Dermis blood vessel endothelial cell (primary cell): ENCODE measurements at places on chromosomes 11 and 22. TPM values are rescaled to one million over a fixed set of nuclear protein-coding genes. Genes with fewer than 3 reads are reported as not detected.

SCGB1D1 gene
- not detected in 2 replicates for total RNA-seq

TNRC6B gene
- total RNA-seq, result 23.1 and 24.5 TPM in 2 replicates

GRCh38 chr11:27129686-27130085 is 89.1 kb downstream of the BBOX1 start:
- DNase-seq, result no peak

ISX gene
- total RNA-seq, result not detected in 2 replicates

DNA sequence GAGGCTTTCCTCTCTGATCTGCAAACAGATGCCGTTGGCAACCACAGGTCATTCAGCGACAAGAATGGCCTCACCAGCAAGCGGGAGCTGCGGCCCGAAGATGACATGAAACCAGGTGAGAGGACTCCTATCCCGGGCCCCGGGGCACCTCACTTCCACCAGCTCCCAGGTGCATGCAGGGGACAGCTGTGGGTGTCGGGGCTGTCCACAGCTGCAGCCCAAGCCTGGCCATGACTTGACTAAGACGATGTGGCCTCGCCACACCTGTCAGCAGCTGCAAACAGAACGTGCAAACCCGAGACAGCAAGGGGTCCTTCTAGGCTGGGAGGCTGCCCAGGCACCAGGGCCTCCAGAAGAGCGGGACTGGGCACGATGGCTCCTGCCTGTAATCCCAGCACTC is 3.6 kb downstream of the GAL start:
- DNase-seq, result no peak

RAPSN gene
- total RNA-seq, result 0.17 and 0.19 TPM in 2 replicates

DNA sequence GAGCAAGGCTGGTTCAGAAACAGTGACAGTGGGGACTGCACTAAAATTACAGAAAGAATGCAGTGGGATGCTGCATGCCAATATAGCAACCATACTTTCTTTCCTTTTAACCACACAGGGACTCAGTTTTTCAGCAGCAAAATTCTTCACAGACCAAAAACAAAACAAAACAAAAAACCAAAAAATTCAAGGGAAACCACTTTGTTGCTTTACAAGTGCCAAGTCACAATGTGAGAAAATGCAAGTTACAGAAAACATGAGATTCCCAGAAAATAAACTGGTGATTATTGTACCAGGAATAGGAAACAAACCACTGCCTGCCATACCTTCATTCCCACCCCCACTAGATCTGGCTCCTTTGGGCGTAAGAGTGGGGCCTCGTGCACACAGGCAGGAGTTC is 52.6 kb downstream of the TENM4 start:
- DNase-seq, result no peak

KRTAP5-7 gene
- total RNA-seq, result not detected in 2 replicates

DNA sequence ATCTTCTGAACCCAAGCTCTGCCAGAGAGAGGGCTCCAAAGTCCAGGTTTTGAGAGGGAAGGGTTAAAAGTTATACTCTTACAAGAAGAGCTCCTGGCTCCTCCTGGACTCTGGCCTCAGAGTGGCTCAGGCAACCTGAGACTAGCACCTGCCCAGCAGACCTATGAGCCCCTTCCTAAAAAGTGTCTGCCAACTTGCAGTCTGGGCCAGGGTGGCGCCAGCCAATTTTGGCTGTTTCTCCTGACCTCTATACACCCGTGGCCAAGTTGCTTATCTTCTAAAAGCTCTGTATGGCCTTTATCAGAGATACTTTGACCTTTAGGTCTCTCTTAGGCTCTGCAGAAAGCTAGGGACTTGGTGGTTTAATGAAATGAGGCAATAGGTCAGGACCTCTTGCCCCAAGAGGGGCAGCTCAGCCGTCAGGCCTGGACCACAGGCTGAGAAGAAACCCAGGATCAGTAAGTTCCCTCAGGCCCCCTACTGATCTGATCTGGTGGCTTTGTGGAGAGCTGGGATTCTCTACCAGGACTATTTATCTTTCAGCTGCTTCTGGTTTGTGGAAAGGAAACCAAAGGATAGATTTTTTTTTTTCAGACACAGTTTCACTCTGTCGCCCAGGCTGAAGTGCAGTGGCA is 10.3 kb upstream of the UCP3 start:
- DNase-seq, result no peak

PSMC3 gene
- 147 and 248 TPM in 2 replicates for total RNA-seq

DNA sequence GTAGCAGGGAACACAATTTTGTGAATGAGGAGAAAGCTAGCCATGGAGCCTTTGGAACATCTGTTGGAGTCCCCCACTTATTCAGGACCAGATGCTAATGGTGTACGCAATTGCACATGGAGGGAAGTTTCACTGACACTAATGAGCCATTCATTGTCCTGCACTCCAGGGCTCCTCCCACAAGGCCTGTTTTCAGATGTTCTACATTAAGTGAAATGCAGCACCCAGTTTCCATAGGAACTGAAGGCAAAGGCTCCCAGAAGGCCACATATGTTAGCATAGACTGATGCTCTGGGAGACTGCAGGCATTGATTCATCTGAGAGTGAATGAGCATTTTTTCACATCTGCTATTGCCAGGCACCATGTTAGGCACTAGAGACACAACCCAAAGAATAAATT is 399.5 kb downstream of the ETS1 start:
- DNase-seq, result no peak

DNA sequence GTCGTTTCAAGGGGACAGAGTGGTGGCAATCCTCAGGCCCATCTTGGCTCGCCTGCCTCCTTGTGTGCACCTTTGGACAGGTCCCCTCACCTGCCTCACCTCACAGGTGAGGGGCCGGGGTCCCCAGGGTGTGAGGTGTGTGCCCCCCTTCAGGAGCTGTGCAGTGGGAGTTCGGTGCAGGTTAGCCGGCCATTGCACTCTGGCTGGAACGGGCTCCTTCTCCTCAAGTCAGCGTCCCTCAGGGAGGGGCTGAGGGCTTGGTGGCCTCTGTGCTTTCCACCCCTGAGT is 269.1 kb downstream of the TBC1D22A start:
- no peak for DNase-seq

DNA sequence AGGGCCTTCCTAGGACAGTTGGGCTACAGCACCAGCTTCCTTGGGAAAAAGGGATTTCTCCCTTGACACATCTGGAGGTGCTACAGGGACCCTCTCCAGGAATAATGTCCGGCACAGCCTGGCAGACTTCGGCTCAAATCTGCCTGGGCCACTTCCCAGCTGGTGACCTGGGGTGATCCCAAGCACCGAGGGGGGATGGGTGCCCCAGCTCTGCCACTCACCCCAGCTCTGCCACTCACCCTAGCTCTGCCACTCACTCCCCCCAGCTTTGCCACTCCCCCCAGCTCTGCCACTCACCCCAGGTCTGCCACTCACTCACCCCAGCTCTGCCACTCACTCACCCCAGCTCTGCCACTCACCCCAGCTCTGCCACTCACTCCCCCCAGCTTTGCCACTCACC is 9.9 kb downstream of the OSBPL5 start:
- no peak for DNase-seq
